ENCODE measurements at places on chromosomes 12 and 14. TPM values are rescaled to one million over a fixed set of nuclear protein-coding genes. Genes with fewer than 3 reads are reported as not detected.

The KCNMB4 gene
- total RNA-seq, result 0.26 TPM

The FOXN4 gene
- total RNA-seq, result 0.20 TPM

The KLRK1 gene
- not detected for total RNA-seq

The APOF gene
- total RNA-seq, result not detected

The INSM2 gene
- not detected for total RNA-seq

The LRP1 gene
- 14.7 TPM for total RNA-seq

The PSMC1 gene
- 227 TPM for total RNA-seq

The ADGRD1 gene
- 0.38 TPM for total RNA-seq

The ARHGEF40 gene
- total RNA-seq, result 11.5 TPM

The NT5DC3 gene
- total RNA-seq, result 18.2 TPM

The RAD51AP1 gene
- total RNA-seq, result 15.2 TPM

The ACRBP gene
- total RNA-seq, result 0.15 TPM

The CCDC198 gene
- 2.3 TPM for total RNA-seq

The TAS2R13 gene
- total RNA-seq, result not detected

The MYH6 gene
- total RNA-seq, result 0.08 TPM

The SPX gene
- 2.8 TPM for total RNA-seq

The SLC7A8 gene
- total RNA-seq, result 1.7 TPM

The SPTB gene
- 1.5 TPM for total RNA-seq

The RAD51B gene
- 5.3 TPM for total RNA-seq

The PLEKHD1 gene
- 0.03 TPM for total RNA-seq

The TEX52 gene
- not detected for total RNA-seq

The CLEC6A gene
- not detected for total RNA-seq

The SRSF5 gene
- 372 TPM for total RNA-seq

The CHST11 gene
- 18.9 TPM for total RNA-seq

The JPH4 gene
- 0.06 TPM for total RNA-seq

The SMCO2 gene
- total RNA-seq, result 0.17 TPM

The SLC4A8 gene
- total RNA-seq, result 1.7 TPM

The NTN4 gene
- total RNA-seq, result 48.9 TPM

The MSRB3 gene
- 18.5 TPM for total RNA-seq

The SCN8A gene
- total RNA-seq, result 1.3 TPM

The CBLN3 gene
- total RNA-seq, result 0.77 TPM

The AMDHD1 gene
- total RNA-seq, result 2.4 TPM

The NID2 gene
- total RNA-seq, result 40.0 TPM

The HOXC13 gene
- 18.5 TPM for total RNA-seq

The ANKRD33 gene
- not detected for total RNA-seq
